ENCODE measurements at places on chromosomes 2 and 18.

DNA sequence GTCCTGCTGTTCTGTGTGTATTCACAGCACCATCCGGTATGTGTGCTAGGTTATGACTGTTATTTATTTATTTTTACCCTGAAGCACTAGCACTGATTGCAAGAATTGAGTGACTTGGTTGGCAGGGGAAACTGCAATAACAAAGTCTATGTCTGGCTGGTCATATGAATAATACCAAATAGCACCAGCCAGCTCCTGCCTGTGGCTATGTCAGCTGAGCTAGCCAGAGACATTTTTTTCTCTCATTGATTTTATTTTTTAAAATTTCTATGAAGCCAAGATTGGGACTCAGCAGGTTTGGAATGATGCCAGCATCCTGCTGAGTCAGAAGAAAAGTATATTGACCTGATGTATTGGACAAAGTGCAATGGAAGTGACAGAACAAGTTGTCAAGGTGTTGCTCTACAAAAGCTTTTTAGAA, 188.5 kb upstream of the CDH2 start:
- H3K27ac ChIP-seq = no peak overlapping the region
- no peak overlapping the region for H3K4me3 ChIP-seq
- no peaks in the 10 kb centered on the region for H3K4me1 ChIP-seq
- DNase-seq = no peak
- no peaks in the 10 kb centered on the region for H3K36me3 ChIP-seq
- no peaks in the 10 kb centered on the region for H3K27me3 ChIP-seq

DNA sequence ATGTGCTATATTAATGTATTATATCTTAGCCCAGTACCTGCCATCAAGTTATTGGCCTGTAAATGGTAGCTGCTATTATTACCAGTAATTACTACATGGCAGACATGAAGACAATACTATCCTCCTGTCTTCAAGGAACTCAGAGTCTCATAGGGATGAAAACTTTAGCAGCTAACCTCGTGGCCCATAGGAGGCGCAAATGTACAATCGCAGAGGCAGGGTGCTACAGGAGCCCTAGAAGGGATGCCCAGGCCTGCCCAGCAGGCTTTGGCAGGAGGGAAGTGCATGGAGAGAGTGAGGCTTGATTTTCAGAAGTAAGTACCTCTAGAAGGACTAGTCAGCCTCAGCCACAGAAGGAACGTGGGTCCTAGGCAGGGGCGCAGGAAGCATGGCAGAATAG, 44.7 kb upstream of the KIDINS220 start:
- no peak overlapping the region for H3K27ac ChIP-seq
- H3K27me3 ChIP-seq = no peaks in the 10 kb centered on the region
- peaks cover 2% of the 10 kb centered on the region for H3K36me3 ChIP-seq

GRCh38 chr2:136538489-136538888, 226.9 kb upstream of the THSD7B start:
- H3K27me3 ChIP-seq = no peaks in the 10 kb centered on the region
- no peak overlapping the region for H3K4me3 ChIP-seq
- H3K27ac ChIP-seq = no peak overlapping the region
- H3K4me1 ChIP-seq = no peaks in the 10 kb centered on the region
- DNase-seq = no peak
- no peaks in the 10 kb centered on the region for H3K36me3 ChIP-seq

DNA sequence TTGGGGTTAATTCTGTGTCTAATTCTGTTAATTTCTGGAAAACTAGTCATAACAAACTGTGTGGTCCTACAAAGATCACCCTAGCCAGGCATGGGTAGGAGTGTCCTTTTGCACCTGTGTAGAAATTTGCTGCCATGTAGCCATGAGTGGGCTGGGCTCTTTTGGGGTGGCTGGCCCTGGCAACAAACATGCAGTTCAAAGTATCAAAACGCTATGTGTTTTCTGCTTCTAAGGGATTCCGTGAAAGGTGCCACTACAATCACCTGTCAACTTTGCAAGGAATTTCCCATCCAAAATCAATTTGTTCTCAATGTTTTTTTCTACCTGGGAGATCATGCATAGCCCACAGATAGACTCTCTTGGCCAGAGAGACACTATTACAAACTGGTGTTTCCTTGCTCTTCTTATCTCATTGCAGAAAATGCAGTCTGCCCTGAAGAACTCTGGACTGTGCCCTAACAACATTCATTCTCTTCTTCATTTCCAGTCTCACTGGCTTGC, 537.7 kb upstream of the ID2 start:
- H3K4me1 ChIP-seq = no peaks in the 10 kb centered on the region
- H3K27me3 ChIP-seq = no peaks in the 10 kb centered on the region
- H3K36me3 ChIP-seq = no peaks in the 10 kb centered on the region
- H3K27ac ChIP-seq = no peak overlapping the region

DNA sequence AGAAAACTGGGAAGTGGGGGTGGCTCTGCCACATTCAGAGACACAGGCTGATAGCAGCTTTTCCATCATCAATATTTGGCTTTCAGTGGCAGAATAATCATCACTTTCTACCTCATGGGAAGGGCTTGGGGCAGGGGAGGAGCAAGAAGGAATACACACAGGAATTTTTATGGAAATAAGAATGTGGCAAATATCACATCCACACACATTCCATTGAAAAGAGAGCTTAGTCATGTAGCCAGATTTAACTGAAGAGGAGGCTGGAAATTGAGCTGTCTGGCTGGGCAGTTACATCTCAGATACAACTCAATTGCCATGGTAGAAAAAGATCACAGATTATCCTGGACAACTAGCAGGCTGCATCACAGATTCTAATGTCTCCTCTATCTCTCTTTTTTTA, 1474.0 kb upstream of the ACVR2A start:
- DNase-seq = no peak
- no peaks in the 10 kb centered on the region for H3K27me3 ChIP-seq
- no peak overlapping the region for H3K4me3 ChIP-seq
- H3K4me1 ChIP-seq = no peaks in the 10 kb centered on the region
- H3K27ac ChIP-seq = no peak overlapping the region

All from mesendoderm (in vitro differentiated cells).